ENCODE measurements at places on chromosomes 1 and 21.
A peak's percentile ranks its signal among the peaks of the same experiment; 100 is the strongest.

GRCh38 chr1:192657760-192658159 is 21.8 kb downstream of the RGS13 start:
- DNase-seq: no peak

DNA sequence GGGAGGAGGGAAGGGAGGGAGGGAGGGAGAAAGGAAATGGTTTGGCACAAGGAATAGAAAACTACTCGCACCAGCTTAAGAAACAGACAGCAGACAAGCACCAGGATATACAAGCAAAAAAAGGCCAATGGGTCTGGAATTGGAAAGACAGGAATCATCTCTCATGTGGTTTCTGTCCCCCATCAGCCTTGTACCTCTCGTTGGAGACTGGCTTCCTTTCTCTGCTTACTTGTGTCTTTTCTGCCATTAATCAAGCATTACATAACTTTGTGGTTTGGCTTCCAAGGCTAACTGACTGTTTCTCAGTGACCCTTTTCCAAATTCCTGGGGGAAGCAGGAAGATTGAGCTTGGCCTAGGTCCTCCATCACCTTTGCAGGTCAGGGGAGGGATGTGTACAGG is 11.8 kb upstream of the RALGPS2 start:
- DNase-seq: no peak

- no peak for DNase-seq
Measured at GRCh38 chr1:61569303-61569621, 155.7 kb downstream of the TM2D1 start.

DNA sequence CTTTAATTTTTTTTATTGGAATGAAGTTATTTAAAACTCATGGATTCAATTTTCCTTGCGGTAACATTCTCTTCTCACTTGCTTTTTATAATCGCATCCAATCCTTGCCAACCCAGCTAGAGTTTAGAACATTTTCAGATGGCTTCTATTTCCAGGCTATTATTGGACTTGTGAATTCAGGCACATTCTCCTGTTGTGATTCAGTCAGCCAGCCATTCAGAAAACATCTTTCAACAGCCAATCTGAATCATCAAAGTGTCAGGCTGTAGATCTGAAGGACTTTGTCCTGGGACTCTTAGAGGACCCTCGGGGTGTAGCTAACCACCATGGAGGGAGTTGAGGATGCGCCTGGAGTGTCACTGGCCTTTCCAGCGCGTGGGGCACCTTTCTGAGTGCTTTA is 92.4 kb downstream of the PRDM2 start:
- no peak for DNase-seq

DNA sequence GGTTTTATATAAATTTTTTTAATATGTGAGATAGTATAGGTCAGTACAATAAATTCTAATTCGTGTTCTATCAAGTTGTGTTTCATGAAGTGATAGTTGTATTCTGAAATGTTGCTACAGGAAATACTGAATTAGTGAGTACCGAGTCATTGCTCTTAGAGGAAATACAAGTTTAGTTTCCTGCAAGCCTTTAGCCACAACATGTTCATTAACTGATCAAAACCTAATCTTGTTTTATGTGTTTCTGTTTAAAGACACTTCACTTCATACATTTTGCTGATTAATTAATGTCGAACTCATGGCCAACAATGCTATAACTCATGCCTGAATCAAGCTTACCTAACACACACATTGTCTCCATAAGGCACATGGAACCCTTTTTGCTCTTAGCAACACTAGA is 43.6 kb downstream of the LRRC7 start:
- DNase-seq: no peak

DNA sequence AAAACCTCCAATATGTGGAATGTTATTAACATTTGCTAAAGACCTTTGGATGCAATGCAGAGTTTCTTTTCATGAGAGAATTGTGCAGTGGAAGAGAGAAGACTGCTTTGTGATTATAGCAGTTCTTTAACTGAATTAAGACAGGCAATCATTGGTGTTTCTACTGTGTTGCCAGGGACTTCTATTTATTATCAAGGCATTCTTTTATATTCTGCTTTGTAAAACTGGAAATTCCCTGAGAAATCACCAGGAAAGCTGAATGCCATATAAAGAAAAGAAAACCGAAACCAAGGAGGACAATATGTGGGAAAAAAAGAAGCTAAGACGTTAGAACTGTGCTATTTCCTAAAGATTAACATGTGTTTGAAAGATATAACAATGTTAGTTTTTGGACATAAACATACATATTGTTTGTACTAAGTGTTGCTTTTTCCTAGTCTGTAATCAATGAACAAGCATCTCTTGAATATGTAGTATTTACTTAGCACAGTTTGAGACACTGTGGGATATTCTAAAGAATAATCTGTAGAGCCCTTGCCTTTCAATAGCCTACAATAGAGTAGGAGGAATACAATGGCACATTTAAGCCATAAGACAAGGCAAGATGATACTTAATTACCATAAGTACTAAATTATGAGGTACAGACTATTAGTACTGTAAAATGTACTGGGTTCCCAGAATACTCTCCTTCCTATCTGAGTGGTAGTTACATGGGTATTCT is 47.1 kb downstream of the EXTL2 start:
- DNase-seq: no peak

DNA sequence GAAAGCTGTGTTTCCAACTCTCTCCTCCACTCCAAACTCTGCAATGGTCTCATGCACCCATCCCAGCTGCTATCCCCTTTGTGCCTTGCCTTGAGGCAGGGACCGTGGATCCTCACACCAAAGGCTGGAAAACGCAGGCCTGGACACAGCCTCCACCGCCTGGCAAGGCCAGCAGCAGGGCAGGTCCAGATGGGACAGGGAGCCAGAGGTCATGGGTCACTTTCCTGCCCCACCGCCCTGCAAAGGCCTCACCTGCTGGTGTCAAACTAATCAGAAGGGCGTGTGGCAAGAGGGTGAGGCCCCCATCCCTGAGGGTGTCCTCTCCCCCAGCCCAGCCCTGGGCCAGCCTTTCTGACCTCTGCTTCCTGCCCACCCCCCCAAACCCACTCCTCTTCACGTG is 106.3 kb downstream of the PAX7 start:
- no peak for DNase-seq

DNA sequence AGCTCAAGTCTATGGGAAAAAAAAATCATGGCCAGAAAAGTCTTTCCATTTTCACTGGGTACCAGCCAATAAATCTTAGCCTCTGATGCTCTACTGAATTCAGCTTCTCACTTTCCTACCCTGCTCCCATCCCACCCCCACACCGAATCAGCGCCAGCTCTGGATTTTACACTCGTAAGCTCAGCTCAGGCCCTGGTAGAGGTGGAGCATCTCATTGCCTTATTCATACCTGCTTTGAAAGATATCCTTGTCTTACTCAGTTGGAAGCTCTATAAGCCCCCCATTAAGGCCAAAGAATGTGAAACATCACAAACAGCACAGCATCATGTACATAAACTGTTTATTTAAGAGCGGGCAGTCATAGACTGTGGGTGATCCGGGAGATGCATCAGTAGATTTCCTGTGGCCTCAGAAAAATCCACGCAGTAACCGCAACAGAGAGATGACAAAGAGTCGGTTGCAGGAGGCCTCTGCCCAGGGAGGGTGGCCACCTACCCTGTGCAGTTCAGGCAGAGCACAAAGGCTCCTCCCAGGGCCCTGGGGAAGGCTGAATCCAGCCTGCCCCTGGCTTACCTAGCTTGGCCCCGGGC is 36.4 kb upstream of the ETS2 start:
- no peak for DNase-seq

GRCh38 chr1:88875595-88875994 is 15.8 kb downstream of the GTF2B start:
- no peak for DNase-seq

- DNase-seq: no peak
Measured at GRCh38 chr1:202656951-202657646, 53.2 kb downstream of the SYT2 start.

DNA sequence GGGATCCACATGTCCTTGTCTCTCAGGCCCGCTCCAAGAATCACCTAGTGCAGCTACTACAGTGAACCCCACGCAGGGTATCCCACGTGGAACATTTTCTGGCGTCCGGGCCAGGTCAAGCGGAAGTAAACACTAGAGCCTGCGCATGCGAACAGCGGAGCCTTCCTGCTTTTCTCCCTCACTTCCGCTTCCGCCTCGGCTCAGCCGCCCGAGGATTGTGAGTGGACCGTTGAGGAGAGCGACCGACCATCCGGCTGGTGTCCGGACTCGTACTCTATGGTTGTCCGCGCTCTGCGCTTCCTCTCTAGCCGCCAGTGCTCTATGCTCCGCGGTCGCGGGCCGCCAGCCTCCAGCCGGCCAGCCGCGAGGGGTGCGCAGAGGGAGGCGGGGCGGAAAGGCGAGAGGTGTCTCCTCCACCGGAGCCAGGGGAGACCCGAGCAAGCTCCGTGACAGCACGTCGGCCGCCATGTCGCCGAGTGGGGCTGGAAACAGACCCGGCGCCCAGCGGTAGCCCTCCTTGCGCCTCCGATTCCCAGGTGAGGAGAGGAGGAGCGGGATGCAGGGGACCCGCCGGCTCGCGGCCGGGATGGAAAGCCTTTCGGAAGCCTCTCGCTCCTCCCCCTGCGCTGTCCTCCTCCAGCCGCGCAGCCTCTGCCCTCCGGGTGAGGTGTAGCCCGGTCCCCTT is at the start of the genes CNST and TFB2M:
Gene CNST, plus strand, starts transcription at position 329 of the 685 bp plus-strand sequence. CDS start 25,107 bp downstream, outside the sequence.
Gene TFB2M, minus strand, starts transcription at position 134 of the 685 bp plus-strand sequence. Its CDS starts 123 bp downstream, at position 11.
- peak; percentile 99 for DNase-seq

DNA sequence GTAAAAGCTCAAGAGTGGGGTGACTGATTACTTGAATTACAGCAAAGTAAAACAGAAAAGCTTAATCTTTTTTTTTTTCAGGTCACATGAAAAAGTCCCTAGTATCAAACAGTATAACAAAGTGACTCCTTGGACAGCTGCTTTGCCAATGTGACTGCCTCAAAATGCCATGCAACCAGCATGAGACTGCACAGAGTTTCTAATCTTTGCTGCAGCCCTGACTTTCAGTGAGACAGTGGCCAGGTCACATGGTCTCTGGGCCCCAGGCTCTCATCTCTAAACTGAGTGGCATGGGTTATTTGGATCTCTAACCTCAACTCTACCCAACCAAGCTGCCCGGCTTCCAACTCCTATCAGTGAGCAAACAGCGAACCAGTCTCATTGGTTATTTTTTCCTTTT is 169.0 kb downstream of the VAV3 start:
- DNase-seq: no peak

DNA sequence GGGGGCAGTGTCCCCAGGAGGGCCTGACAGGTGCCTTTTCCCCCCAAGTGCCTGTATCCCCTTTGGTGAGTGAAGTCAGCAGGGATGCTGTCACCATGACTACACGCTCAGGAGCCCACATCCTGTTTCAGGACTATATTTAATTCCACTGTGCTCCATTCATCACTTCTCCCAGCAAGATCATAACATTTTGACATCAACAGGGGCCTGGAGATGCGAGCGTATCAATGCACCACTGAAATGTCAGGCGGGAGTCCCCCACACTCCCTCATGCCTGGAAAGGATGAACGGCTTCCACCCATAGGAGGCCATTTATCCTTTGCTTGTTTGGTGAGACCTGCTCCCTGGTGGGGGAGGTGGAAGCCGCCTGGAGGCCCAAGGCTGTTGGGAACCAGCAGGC is 119.1 kb downstream of the PTPRU start:
- DNase-seq: no peak

- DNase-seq: no peak
Measured at GRCh38 chr1:43313771-43314170, 13.0 kb downstream of the TIE1 start.

- DNase-seq: no peak
Measured at GRCh38 chr1:106548726-106549125, 507.7 kb upstream of the PRMT6 start.

GRCh38 chr1:215844266-215844665 is 277.2 kb downstream of the KCTD3 start:
- DNase-seq: no peak

DNA sequence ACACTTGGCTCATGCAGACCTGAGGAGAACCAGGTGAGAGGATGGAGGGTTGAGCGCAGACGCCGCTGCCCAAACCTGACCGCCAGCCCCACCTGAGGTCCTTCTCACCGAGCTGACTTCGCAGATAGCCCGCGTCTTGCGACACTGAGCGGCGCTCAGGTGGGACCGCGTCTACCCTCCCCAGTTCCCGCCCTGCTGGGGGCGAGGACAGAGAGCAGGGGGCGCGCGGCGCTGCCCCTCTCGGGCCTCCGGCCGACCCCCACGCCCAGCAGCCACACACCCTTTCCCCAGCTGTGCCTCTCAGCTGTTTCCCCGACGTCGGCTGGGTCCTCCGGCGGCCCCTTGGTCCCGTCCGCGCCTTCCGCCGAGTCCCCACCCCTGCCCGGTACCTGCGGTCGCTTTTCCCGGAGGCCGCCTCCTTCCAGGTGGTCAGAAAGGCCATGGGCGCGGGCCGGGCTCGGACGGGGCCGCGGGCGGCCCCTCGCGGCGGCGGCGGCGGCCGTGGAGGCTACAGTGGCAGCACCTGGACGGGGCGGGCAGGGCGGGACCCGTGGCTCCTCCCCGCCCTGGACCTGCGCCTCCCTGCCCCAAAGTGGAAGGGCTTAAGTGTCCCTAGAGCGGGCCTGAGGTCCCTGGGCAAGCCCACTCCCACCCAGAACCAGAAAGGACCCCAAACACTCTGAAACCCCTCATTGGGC is 14.4 kb upstream of the TTC39A start:
- peak; percentile 56 for DNase-seq

- no peak for DNase-seq
Measured at GRCh38 chr1:21126324-21126723, 50.4 kb downstream of the EIF4G3 start.

GRCh38 chr1:220527908-220528678 is at the start of gene MARK1:
MARK1 (plus strand) TSS chr1:220528136; CDS start chr1:220528823, 687 bp downstream.
- peak; percentile 89 for DNase-seq

GRCh38 chr1:21911205-21912001 is 25.7 kb downstream of the HSPG2 start:
- DNase-seq: no peak

- DNase-seq: no peak
Measured at GRCh38 chr1:22285549-22286396, 142.9 kb upstream of the WNT4 start.

GRCh38 chr1:164452549-164452948 is 106.4 kb upstream of the PBX1 start:
- no peak for DNase-seq

- no peak for DNase-seq
Measured at GRCh38 chr1:223707256-223708000, 4.9 kb upstream of the CAPN2 start.

GRCh38 chr1:172682812-172683211 is 23.9 kb downstream of the FASLG start:
- DNase-seq: no peak

DNA sequence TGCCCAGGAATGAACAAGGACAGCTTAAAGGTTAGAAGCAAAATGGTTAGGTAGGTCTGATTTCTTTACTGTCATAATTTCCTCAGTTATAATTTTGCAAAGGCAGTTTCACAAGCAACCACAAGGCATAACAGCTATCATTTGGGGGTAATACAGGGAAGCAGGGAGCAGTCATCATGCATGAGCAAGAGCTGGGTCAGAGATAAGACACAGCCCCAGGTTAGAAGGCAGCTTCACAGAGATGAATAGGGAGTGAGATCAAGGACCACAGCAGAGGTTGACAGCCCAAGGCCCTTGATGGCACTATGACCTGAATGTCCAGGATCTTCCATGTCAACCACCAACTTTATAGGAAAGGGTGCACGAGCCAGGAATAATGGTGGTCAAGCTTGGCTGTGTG is 9.0 kb upstream of the CSRP1 start:
- no peak for DNase-seq

Data from right kidney (tissue), 9 donors.